Activated T-cell treated with anti-CD3 and anti-CD28 coated beads for 4 hours (primary cell): ENCODE measurements at places on chromosomes 12 and 14.

- no peak for DNase-seq
Observed at GRCh38 chr12:76201758-76202157, 117.3 kb upstream of the NAP1L1 start.

- no peak for DNase-seq
Observed at GRCh38 chr12:51087818-51088217, 4.4 kb upstream of the CSRNP2 start.

DNA sequence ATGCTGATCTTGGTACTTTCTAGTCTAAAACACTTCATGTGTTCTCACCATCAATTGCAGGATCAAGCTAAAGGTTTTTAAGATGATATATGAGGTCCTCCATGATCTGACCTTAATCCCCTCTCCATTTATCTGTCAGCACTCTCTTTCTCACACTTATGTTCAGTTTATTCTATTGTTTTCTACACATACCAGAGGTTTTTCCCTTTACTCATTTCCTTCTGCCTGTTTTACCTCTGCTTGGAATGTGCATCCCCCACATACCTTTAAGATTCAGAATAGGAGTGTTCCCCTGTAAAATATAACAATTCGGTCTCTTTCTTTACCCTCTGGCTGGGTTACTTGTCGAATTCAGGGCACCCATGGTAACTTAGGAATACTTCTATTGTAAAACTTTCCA lies 219.1 kb upstream of the PKP2 start:
- no peak for DNase-seq

DNA sequence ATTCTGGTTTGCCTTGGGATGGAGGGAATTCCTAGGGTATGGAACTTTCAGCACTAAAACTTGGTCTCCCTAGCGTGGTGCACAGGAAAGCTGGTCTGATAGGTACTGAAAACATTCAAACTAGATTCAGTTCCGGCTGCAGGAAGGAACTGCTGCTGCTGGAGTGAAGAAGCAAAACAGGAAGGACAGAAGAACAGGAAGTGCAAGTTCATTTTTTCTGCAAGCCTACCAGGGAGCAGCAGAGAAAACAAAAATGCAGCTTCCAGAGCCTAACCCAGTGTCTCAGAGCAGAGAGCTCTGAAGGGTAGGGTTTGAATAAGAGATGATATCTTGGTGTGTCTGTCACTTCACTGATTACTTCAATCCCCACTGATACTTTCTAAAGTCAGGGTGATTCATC lies 165.2 kb downstream of the VRK1 start:
- DNase-seq = no peak

DNA sequence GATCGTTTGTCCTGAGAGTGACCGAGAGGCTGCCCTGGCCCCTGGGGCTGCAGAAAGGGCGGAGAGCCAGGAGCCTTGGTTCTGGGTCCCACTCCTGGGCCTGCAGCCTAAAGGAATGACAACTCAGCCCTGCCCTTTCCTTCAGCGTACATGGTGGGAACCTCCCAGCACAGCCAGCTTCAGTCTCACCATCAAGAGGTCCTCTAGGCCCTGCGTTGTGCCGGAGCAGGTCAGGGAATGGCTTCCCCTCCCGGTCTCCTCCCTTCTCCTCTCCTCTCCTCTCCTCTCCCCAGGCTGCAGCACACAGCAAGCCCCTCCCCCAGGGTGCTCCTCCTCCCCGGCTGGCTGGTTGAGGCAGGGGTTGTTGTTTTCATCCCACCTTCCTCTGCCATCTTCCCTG lies 44.6 kb upstream of the TUNAR start:
- no peak for DNase-seq

DNA sequence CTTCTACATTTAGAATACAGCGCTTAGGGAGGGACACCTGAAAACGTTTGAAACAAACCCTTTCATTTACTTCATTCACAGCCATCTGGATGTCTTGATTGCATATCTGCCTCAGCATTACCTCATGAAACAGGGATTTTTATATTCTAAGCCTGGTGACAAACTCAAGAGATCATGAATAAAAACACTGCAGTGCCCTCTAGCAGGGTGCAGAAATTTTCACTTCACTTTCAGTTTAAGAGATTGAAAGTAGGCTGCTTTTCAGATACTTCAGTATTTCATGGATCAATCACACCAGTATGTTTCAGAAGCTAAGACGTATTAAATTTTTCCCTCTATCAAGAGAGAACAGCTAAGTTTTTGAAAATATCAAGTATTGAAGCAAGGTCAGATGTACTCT lies 467.8 kb downstream of the MDGA2 start:
- DNase-seq = no peak

- DNase-seq = no peak
Observed at GRCh38 chr14:85281921-85282320, 248.0 kb upstream of the FLRT2 start.

DNA sequence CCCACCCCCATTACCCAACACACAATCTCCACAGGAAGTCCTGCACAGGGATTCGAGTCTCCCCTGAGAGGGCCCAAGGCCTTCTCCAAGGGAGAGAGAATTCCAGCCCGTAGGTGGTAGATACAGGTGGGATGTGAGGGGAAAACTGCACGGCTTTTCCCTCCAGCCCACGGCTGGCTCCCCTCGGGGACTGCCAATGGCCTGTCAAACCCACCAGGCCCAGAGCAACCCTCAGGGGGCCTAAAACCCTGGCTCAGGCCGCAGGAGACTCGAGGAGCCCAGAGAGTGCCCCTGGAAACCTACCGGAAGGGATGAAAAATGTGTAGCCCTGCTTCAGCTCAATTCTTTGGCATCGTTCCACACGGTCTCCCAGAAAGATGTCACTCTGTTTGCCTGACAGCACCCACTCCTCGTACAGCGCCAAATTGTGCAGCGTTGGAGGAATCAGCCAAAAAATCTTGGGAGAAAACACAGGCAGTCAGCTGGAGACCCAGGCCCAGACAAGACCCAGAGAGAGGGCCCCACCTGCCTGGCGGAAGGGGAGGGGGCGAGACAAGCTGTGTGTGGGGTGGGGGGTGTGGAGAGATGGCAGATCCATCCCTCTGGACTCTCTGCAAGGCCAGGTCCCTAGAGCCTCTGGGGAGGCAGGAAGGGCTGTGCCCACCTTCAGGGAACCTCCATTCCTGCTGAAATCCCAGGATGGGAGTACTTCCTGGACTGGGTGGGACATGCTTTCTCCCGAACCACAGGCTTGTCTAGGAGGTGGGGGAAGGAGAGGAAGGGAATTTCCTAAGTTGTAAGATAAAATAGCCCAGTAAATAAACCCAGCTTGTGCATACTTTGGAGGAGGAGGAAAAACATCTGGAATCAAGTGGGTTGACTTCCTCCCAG lies 48.1 kb downstream of the KDM2B start:
- no peak for DNase-seq

DNA sequence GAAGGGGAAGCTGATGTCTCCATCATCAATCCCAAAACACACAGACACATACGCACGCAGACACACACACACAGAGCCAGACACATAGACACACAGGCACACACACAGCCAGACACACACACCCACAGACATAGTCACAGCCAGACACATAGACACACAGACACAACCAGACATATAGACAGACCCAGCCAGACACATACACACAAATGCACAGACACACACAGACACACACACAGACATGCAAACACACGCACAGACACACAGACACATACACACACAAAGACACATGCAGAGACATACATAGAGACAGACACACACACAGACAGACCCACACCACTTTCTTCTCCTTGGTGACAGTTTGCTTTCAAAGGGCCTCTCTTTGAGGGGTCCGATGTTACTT lies 6.3 kb downstream of the CCDC197 start:
- no peak for DNase-seq

- DNase-seq = no peak
Observed at GRCh38 chr14:74893614-74894091, 11.9 kb downstream of the DLST start.

GRCh38 chr14:59435101-59435500 lies 30.1 kb downstream of the GPR135 start:
- DNase-seq = no peak

- peak; percentile 9 for DNase-seq
Observed at GRCh38 chr12:46470036-46470627, 97.6 kb upstream of the SLC38A2 start.

GRCh38 chr12:45298721-45299692 lies 83.1 kb downstream of the ANO6 start:
- DNase-seq = no peak

DNA sequence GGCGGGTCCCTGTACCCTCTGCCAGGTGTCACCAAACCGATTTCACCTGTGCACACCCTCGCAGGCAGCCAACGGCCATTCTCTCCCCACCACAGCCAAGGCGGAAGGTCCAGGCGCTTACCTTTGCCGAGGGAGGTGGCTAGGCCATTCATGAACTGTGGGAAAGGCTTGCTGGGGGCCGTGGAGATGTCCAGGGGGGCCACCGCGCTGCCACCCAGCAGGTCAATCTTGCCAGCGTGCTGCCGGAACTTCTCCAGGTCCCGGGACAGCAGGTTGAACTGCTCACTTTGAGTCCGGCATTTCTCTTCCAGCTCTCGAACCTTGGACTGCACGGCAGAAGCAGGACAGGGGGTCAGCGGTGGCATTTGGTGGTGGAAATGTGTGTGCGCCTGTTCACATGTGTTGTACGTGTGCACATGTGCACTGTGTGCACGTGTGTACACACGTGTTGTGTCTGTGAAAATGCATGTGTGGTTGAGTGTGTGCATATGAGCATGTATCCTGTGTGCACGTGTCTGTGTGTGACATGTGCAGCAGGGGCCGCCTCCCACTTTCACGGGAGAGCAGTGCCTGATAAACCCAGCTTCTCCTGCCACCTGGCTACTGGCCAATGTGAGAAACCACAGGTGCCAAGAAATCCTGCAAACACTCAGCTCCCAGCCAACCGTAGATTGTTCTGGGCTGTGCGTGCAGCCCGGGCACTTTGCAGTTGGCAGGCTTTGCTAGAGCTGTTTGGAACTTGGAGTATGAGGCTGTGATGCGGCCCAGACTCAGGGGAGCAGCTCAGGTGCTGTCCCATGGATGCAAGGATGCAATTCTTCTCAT lies 118.9 kb downstream of the PIWIL1 start:
- no peak for DNase-seq

DNA sequence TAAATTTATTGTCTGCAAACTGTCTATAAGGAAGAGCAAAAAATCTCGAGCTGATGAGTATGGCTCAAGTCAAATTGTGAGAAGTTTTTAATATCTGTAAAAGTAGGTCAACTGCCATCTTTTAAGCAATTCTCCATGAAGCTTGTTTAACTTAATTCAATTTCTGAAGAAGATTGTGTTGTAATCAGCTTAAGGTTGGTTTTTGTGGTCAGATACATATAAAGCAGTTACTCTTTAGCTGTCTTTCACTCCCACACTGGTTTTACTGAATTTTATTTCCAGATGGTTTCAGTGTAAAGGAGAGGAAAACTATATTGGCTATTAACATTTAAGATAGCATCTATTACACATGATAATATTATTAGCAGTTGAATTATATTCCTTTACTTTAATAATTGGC lies 1165.1 kb downstream of the SLC16A7 start:
- DNase-seq = no peak

DNA sequence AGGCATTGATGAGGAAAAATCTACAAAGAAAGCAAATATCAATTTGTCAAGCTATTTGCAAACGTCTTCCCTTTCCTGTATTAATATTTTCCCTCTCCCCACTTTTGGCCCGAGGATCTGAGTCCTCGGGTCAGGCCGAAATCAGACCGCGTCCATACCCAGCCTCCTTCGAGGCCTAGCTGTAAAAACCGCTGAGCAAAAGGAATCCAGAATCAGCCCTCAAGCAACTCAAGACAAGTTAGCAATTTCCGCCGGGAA lies 353 bp upstream of the MAPK1IP1L start:
- no peak for DNase-seq

DNA sequence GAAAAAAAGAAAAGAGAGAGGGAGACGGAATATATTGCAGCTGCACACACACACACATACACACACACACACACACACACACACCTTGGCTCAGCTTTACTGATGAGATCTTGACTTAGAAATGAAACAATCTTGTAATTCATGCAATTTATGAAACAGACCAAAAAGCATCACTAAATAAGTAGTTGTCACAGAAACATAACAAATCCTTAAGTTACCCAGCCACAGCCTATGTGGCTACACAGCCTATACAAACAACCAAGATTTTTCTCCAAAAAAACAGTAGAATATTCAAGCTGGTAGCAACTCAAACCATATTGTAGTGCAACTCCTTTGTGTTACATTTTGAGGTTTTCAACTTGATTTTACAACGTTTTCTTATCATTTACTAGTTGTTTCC lies 37.9 kb upstream of the GNG2 start:
- no peak for DNase-seq

DNA sequence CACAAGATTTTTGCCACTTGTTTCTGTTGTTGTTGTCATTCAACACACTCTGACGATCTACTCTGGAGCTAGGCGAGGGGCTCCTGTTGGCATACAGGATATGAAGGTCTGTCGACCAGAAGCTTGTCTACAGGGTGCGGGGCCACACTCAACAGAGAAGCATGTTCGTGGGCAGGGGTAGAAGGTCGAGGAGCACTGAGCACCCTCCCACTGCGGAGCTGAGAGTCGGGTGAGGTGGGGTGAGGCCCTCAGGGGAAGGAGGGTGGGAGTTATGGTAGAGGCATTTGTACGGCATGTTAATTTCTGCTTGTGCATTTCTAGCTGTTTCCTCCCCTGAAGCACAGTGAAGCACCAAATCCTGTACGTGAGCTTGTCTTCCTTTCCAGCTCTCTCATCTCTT lies 115.1 kb downstream of the PRMT8 start:
- DNase-seq = no peak
